ENCODE measurements at places on chromosomes 3 and 15. TPM values are rescaled to one million over a fixed set of nuclear protein-coding genes. Genes with fewer than 3 reads are reported as not detected.
A peak's percentile ranks its signal among the peaks of the same experiment; 100 is the strongest.

GRCh38 chr3:98376631-98377030 is 13.8 kb upstream of the OR5K3 start:
- no peak for DNase-seq

DNA sequence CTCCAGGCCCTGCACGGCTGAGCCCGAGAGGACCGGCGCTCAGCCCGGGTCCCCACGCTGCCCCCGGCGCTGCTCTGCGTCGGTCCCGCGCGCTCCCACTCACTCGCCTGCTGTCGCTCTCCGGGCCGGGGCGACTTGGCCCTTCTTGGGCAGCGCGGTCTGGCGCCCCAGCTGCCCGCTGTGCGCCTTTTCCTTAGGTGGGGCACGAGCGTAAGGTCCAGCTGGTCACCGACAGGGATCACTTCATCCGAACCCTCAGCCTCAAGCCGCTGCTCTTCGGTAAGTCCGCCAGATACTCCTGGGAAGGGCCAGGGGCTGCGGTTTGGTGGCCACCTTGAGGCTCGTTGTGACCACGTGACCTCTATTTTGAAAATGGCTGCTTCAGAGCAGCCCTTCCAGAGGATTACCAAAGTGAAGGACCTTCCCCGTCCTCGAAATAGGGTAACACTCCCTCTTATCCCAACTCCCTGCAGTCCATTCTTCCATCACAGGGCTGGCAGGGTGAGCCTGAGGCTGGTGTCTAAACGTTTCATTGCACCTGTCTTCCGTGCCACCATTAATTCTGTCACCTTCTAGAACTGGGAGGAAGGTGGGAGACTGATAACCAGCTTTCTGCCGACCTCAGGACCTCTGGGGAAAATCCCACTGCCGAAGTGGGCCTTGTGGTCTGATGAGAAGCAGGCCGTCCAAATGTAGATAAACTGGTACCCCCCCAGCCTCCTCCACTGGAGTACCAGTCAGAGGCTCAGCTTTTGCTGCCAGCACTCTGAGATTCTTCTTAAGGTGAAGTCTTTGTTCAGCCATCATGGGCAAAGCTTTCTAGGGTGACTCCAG is 812 bp downstream of the P4HTM start:
- no peak for DNase-seq

- no peak for DNase-seq
These were observed 1045.0 kb downstream of the NTRK3 start for GRCh38 chr15:87211547-87211946.

- no peak for DNase-seq
These were observed 30.1 kb upstream of the NANOGP8 start for GRCh38 chr15:35115155-35115725.

- no peak for DNase-seq
These were observed 171.8 kb upstream of the DPH6 start for GRCh38 chr15:35717721-35718120.

GRCh38 chr3:16720367-16720940 is 115.2 kb upstream of the DAZL start:
- no peak for DNase-seq

DNA sequence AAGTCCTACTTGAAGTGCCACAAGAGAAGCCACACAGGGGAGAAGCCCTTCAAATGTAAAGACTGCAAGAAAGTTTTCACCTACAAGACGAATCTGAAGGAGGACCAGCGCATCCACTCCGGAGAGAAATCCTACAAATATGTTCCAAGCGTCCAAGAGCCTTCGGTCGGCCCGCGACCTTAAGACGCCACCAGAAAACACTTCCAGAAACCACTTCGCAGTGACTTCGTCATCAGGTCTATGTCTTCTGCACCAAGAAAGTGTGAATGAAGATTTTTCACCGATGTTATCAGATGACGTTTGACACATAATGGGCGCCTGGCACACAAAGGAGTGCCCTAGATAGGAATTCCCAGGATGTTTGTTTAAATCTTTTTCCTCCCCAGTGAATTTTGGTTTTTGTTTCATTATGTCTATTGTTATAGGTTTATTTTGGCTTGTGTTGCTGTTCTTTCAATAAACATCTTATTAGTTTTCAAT is 24.1 kb upstream of the ARPIN start:
- no peak for DNase-seq

The STRIT1 gene
- not detected for total RNA-seq

GRCh38 chr3:129954514-129954913 is 20.0 kb upstream of the TRH start:
- DNase-seq, result no peak

The EBLN2 gene
- total RNA-seq, result 16.8 TPM

GRCh38 chr15:51726302-51727073 is 11.0 kb downstream of the LYSMD2 start:
- peak; percentile 74 for DNase-seq

The FETUB gene
- total RNA-seq, result 14.4 TPM
